ENCODE measurements at places on chromosomes 3 and 15.

GRCh38 chr15:99104788-99105513 lies at the start of gene SYNM:
Gene SYNM, plus strand, starts transcription at chr15:99105080. Its CDS starts 120 bp downstream, at chr15:99105200.
- peak; percentile 92 for DNase-seq

DNA sequence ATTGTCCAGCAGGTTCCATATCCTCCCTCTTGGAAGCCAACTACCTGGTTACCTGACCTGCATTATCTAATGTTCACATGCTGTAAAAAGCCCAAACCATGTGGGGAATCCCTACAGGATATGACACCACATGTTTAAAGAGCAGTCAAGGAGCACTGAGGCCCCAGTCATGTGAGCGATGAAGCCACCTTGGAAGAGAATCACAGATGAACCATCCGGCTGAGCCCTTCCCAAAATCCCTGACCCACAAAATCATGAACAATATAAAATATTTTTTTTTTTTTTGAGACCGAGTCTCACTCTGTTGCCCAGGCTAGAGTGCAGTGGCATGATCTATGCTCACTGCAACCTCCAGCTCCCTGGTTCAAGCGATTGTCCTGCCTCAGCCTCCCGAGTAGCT lies 10.6 kb upstream of the ANKDD1A start:
- no peak for DNase-seq

- DNase-seq: no peak
These were observed 23.9 kb downstream of the RNF111 start for GRCh38 chr15:59011262-59011952.

- DNase-seq: peak; percentile 94
These were observed 37.3 kb upstream of the NDUFB4 start for GRCh38 chr3:120558771-120559241.

GRCh38 chr3:119812491-119813058 lies 30.7 kb downstream of the NR1I2 start:
- DNase-seq: no peak

GRCh38 chr3:52361898-52362297 lies 45.8 kb downstream of the DNAH1 start:
- DNase-seq: no peak

DNA sequence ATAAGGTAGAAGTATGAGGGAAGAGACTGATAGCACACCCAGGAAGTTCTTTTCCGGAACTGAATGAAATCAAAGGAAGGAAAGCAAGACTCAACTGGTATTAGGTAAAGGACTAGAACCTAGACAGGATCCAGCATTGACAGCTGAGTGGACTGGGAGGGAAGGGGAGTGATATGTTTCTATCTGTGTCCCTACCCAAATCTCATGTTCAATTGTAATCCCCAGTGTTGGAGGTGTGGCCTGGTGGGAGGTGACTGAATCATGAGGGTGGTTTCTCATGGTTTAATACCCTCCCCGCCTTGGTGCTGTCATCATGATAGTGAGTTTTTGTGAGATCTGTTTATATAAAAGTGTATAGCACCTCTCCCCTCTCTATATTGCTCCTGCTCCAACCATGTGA lies 415.9 kb upstream of the KCNMB2 start:
- no peak for DNase-seq

GRCh38 chr15:93239591-93239990 lies 150.6 kb upstream of the RGMA start:
- no peak for DNase-seq

- DNase-seq: peak; percentile 97
These were observed 276.6 kb downstream of the UACA start for GRCh38 chr15:70486451-70487386.

DNA sequence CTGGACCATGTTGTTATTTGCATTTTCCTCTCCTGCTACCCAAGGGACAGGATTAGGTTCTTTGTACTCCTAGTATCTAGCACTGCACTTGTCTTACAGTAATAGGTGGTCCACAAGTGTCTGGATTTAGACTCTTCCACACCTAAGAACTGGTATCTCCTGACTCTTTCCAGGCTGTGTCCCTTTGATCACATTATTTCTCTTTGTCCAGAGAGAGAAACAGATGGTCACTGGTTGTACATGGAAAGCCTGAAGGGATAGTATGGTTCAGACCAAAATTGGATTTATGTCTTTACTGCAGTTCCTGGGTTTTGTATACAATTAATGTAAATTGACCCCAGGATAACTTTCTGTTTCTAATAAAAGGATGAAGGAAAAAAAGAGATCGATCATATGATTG lies 64.0 kb downstream of the PDE8A start:
- no peak for DNase-seq

- DNase-seq: peak; percentile 81
These were observed 30.9 kb downstream of the CCNL1 start for GRCh38 chr3:157128771-157129681.

DNA sequence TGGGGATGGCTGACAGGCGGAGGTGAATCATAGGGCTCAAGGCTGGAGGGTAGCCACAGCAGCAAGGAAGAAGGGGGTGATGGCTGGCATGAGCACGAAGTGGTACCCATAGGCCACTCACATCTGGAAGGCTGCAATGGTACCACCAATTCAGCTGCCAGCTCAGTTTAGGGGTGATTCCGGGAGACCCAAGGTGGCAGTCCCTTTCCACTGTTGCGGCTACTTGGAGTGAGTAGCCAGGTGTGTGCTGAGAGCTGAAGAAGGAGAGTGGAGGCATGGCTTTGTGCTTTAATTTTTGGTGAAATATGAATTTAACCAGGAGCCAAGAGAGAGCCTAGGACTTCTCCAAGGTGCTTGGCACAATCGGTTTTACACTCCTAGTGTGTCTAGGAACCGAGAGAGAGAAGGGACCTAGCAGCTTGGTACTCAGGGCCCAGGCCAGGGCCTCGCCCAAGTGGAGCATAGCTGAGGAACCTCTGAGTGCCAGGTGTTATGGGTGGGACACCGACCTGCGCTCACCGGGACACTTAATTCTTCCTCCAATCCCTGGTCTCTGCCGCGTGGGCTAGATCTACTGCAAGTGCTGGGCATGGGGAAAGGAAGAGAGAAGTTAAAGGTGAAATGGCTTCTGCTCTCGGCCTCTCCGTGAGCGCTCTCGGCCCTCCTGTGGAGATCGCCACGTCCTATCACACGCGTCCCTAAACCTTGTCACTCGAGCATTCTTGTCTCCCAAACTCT lies 32.2 kb upstream of the POLG start:
- no peak for DNase-seq

GRCh38 chr3:190644766-190645165 lies 130.9 kb downstream of the IL1RAP start:
- DNase-seq: peak; percentile 18

- DNase-seq: no peak
These were observed 4.9 kb downstream of the RFTN1 start for GRCh38 chr3:16508591-16508995.

- DNase-seq: no peak
These were observed 71.2 kb downstream of the ITGA11 start for GRCh38 chr15:68360721-68361120.

- DNase-seq: no peak
These were observed 314.7 kb downstream of the LPP start for GRCh38 chr3:188468662-188469061.

DNA sequence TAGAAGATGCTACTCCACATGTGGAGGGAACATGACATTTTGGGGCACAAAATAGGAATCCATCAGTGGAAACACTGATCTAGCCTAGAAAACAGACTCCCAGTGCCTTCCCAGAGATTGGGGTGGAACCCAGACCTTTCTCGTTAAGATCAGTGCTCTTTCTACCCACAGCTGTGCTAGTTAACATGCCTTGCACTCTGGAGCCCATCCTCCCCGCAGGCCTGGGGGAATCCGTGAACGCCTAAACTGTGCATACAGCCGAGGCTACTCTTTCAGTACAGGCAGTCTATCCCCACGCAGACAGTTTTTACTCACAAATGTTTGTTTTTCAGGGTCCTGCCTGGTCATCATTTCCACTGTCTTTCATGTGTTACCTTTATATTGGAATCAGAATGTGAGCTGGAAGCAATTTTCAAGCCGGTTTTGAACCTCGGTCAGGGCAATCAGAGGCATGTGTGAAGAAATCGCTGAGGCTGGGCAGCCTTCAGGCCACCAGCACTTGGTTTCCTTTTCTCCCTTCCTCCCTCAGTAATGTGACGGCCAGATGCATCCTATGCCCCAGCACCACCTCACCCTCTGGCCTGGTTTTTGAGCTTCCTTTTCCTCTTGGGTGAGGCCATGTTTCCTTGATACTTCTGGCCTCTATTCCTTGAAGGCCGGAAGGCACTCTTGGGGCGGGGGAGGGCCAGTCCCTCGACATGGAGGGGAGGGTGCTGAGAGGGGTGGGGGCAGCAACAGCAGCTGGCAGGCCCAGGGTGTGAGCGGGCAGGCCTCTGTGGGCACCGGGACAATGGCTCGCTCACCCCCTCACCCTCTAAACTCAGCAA lies 123.6 kb upstream of the GALNT15 start:
- DNase-seq: no peak

- no peak for DNase-seq
These were observed 38.7 kb downstream of the SPINK8 start for GRCh38 chr3:48294611-48295263.

GRCh38 chr3:52403955-52404354 lies 40.9 kb downstream of the SEMA3G start:
- no peak for DNase-seq

DNA sequence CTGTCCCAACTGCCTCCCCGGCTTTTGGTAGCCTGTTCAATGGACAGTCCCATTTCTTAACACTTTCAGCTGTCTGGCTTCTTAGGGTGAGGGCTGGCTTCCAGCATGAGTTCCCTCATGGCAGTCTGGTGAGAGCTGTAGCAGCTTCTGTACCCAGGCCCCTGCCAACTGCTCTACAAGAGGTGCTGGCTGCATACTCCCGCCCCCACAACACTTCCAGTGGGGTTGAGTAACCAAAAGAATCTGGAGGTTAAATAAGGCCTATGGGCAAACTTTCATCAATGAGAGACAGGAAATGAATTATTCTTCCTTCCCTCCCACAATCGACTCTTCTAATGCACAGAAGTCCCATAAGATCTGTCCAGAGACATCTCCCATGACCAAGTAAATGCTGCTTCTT lies 145.0 kb downstream of the NEK10 start:
- no peak for DNase-seq

DNA sequence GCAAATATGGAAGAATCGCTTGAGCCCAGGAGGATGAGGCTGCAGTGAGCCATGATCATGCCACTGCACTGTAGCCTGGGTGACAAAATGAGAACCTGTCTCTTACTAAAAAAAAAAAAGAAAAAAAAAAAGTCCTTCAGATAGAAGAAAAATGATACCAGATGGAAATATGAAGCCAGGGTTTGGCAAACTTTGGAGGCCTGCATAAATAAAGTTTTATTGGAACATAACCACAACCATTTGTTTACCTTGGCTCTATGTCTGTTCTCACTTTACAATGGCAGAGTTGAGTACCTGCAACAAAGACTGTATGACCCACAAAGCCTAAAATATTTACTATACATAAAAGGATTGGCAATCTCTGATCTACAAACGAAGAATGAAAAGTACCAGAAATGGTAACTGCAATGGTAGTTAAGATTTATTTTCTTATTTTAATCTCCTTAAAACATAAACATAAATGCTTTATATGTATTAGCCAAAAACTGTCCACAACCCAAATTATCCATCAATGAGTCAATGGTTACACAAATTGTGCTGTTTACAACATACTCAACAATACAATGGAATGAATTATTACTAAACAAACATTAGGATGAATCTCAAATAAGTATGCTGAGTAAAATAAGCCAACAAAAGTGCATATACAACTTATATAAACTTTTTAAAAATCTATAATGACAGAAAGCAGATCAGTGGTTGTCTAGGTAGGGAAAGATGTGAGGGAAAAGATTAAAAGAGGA lies 41.8 kb downstream of the GOLGB1 start:
- no peak for DNase-seq

DNA sequence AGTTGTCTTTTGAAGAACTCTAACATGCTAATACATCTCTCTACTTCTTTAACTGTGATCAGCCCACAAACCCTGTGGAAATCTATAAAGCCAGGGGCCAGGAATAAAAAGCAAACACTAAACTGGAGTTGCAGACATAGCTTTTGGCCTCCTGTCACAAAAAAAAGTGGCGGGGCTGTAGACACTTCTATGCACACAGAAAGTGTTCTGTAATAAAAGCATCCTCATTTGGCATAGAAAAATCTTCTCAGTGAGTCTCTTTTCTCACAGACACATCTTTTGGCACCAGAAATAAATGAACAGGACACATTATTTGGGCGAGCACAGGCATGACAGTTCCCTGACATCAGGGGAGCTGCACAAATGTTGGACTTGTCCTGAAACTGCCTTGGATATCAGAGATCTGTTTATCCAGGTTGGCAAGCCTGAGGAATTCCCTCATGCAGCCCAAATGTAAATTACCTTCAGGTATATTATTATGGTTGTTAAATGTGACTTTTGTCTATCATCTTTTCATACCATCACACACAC lies 355.4 kb downstream of the FGF12 start:
- no peak for DNase-seq

- no peak for DNase-seq
These were observed 494.1 kb upstream of the DPPA4 start for GRCh38 chr3:109831403-109831802.

GRCh38 chr3:100277255-100277800 lies 16.5 kb downstream of the TBC1D23 start:
- DNase-seq: no peak

DNA sequence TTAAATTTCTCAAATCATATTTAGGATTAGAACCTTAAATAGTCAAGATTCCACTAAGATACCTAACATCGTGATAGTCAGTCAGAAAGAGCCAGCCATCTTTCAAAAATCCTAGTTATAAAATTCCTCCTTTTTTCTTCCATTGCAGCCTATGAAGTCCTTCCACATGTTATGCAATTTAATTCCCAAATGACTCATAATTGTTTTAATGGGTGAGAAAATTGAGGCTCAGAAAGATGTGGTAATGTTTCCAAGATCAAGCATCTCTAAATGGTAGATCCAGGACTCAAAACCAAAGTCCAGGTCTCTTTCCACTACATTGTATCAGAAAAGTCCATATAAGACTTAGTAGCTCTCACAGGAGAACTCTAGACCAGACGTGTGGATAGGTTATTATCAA lies 9.5 kb downstream of the CFAP44 start:
- DNase-seq: no peak

DNA sequence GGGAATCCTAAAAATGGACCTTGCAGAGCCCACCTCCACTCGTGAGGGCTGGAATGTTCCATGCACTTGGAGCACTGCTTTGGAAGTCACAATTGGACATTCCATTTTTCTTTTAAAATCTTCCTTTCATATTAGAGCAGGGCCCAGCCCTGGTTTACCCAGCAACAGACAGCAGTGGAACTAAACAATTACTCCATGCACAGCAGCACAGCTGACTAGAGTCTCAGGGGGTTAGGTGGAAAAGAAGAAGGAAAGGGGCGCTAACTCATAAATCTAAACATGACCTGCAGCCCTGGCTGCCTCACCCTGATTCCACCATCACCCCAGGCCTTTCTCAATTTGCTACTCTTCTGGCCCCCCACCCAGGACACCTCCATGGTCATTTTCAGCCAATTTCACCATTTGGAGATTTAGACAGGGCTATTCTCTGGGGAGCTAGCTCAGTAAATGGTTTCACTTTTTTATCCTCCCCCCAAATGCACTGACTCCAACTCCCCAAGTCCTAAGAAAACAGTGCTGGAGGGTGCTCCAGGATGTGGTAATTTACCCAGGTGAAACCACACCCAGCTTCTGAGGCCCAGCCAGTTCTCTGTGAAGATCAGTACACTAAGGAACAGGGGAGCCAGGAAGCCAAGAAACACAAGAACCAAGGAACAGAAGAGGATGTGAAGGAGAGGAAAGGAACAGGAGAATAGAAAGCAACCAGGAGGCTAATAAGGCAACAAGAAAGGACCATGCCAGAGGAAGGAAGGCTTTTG lies 1.6 kb upstream of the LRRC31 start:
- no peak for DNase-seq

- peak; percentile 7 for DNase-seq
These were observed 71.1 kb upstream of the XCR1 start for GRCh38 chr3:46098319-46098761.

GRCh38 chr15:86061581-86061980 lies 18.1 kb upstream of the AGBL1 start:
- DNase-seq: no peak

Measured in Daoy (cell line).